ENCODE measurements at places on chromosomes 7 and 10.

DNA sequence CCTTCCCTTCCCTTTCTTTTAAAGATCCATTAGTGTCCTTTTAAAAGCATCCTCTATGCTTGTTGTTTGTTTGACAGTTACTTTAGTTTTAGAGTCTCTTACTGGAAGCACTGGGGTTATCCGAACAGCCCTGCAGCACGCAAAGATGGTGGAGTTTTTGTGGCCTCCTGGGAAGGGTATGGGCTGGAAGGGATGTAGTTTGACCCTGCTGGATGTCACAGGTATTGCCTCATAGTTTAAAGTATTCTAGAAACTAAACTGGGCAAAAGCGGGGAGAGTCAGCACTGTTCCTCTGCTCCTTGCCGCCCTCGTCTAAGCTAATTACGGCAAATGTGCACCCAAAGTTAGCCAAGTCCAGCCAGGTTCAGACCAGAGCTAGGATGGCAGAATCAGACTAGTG lies 35.8 kb upstream of the GNAI1 start:
- no peak for DNase-seq

GRCh38 chr10:128150561-128150960 lies 24.3 kb upstream of the MKI67 start:
- no peak for DNase-seq

GRCh38 chr7:18532813-18533212 lies 37.3 kb downstream of the HDAC9 start:
- no peak for DNase-seq

GRCh38 chr7:26337232-26337865 lies 45.7 kb downstream of the SNX10 start:
- DNase-seq = no peak

- no peak for DNase-seq
Observed at GRCh38 chr7:133234961-133235875, 17.7 kb upstream of the EXOC4 start.

GRCh38 chr10:2964632-2965296 lies 102.6 kb upstream of the PFKP start:
- no peak for DNase-seq

DNA sequence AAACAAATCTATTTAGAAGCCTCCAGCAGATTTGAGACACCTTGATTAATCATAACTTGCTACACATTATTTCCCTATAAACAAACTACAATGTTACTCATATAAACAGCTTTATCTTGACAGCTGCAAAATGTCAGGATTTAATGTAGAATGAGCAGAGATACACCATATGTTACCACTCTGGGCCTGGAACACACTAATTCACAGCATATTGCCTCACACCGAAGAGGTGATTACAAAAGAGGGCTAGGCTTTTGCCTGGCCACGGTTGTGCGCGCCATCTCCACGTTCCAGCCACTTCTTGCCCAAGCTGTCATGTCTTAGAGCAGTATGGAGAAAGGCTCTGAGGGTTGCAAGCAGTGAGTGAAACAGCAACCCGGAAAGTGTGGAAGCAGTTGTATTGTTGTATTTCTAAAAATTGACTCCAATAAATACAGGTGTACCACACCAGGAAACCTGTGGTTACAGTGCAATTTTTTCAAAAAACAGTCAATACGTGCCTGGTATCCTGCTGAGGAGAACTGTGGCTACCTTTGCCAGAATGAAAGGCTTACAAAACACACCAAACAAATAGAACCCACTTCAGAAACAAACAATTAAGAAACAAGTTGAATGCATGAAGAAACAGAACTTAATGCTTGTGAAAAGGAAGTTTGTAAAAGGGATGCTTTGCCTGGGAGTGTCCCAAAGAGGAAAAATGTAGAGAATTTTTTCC lies 498.1 kb downstream of the PLXNA4 start:
- DNase-seq = no peak

DNA sequence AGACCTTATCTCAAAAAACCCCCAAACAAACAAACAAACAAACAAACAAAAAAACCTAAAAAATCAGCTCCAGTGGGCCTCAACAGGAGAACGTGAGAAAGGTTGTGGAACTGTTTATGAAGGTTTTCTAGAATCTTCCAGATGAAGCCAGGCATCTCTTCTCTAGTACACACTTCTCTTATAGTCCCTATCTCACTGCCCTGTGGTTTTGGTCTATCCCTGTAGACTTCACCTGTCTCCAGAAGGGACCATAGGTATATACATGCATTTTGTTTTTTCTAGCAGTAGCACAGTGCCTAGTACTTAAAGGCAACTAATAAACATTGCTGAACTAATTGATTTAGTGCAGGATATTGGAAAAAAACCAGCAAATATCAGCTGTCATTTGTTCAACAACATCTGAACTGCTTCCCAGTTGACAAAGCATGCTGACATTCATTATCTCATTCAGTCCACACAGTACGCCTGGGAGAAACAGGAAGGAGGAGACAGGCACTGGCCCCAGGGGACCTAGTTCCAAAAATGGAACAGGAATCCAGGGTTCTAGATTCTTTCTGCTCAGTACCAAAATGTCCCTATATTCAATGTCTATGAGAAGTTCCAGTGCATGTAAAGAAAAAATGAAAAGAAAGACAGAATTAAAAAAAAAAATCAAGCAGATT lies 59.8 kb downstream of the C10orf67 start:
- no peak for DNase-seq

GRCh38 chr7:122258971-122259370 lies 45.6 kb downstream of the FEZF1 start:
- no peak for DNase-seq
